Effector CD4-positive, alpha-beta T cell (primary cell): ENCODE measurements at places on chromosomes 5 and 9.

DNA sequence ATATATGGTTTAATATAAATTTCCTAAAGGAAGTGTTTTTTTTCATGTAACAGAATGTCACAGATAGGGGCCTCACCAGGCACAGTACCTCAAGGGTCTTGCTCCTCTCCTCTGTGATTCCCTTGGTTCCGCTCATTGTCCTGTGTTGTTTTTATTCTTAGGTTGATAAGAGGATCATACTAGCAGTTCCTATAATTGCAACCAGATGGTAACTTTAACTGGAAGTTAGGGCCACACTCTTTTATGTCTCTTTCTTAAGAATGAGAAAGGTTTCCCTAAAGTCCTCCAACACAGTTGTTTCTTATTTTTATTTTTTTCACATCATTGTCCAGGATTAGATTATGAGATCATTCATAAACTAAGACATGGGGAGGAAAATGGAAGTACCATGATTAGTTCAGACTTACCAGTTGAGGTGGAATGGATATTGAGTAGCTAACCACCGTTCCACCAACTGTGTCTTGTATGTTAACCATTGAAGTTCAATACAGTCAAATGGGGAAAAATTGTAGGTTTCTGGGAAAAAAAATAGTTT is 41.1 kb downstream of the FAM174A start:
- no peak for DNase-seq

DNA sequence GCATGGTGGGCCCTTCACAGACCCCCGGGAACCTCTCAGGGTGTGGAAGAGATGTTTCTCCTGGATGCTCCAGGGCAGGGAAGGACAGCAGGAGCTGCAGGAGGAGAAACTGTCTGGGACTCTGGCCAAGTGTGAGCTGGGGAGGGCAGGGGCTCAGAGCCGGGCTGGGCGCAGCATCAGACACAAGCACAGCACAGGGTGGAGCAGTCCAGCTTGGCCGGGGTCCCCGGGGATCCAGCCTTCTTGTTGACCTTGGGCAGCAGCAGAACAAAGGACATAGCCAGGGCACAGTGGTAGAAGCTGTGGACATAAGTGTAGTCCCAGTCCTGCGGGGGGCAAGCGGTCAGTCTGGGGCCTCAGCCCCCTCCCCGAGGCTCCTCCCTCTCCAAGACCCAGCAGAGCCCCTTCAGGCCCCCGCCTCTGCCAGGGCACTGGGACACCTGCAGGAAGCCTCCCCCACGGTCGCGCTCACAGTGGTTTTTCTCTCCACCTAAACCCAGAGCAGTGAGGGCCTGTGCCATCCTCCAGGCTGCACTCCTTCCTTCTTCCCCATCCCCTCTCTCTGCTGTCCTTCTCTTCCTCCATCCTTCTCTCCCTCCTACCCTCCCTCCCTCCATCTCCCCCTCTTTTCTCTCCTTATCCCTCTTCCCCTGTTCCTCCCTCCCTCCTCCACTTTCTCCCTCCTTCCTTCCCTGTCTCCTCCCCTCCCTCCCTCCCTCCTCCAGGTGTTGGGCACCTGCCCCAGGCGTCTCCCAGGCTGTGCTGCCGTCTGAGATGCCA is 10.1 kb downstream of the MYMK start:
- no peak for DNase-seq

- no peak for DNase-seq
These were observed 30.3 kb upstream of the HMGCR start for GRCh38 chr5:75306746-75307145.

GRCh38 chr5:66718374-66719002 is 122.3 kb downstream of the MAST4 start:
- no peak for DNase-seq
